Stimulated activated CD8-positive, alpha-beta memory T cell treated with anti-CD3 and anti-CD28 coated beads, Interleukin-4, amount 100 ng/mL, for 48 hours (primary cell): ENCODE measurements at places on chromosomes 2 and 18.

- DNase-seq = no peak
Observed at GRCh38 chr2:175008801-175009495, 3.8 kb upstream of the CHN1 start.

GRCh38 chr2:19868224-19868623 lies 33.6 kb downstream of the TTC32 start:
- DNase-seq = no peak

- DNase-seq = no peak
Observed at GRCh38 chr18:23401400-23402347, 51.4 kb upstream of the RIOK3 start.

DNA sequence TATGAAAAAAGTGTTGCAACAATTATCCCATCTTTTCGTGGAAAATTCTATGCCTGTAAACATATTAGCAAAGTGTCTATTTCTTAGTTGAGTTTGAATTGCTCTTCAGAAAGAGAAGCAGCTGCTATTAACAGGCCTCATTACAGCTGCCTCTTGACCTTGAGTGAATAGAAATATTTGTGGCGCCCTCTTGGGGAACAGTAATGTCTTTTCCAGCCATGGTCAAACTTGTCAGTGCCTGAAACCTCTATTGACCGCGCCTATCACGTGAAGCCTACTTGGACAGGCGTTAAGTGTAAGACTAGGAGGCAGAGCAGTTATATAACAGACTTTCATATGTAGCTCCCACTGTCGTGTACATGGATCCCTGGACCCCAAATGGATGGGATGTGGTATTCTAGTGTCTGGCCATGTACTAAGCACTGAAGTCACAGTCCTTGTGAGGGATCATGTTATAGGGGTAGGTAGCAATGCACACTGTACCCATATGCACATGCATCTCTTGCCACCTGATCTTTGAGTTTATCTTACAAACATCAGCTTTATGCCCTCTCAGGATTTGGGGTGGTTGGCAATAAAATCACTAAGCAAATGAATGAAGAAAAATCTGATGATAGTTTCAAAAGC lies 245.0 kb downstream of the PTGR3 start:
- no peak for DNase-seq

GRCh38 chr2:27754138-27754588 lies 17.4 kb upstream of the MRPL33 start:
- peak; percentile 91 for DNase-seq

- no peak for DNase-seq
Observed at GRCh38 chr2:46073540-46074046, 223.6 kb upstream of the EPAS1 start.

- DNase-seq = no peak
Observed at GRCh38 chr18:59079264-59079663, 60.4 kb upstream of the SEC11C start.

GRCh38 chr2:113098041-113098440 lies 29.4 kb upstream of the IL1RN start:
- peak; percentile 38 for DNase-seq

GRCh38 chr2:287471-287885 lies 413 bp downstream of the ALKAL2 start:
- no peak for DNase-seq

DNA sequence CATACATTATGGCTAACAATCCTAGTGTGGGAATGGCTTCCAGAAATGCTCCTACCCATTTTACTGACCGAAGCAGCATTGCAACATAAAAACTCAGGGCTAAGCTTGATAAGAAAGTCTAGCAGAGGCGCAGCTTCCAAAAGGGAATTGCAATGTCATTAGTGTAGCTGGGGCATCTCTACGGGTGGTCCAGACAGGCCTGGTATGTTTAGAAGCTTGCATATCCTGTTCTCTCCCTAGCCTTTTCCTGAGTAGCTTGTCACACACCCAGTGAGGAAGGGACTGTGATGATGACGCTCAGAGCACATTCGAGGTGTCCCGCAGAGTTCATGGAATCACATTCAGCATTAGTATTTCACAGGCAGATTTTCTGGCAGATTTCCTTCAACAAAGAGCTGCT lies 38.0 kb upstream of the COL5A2 start:
- no peak for DNase-seq

DNA sequence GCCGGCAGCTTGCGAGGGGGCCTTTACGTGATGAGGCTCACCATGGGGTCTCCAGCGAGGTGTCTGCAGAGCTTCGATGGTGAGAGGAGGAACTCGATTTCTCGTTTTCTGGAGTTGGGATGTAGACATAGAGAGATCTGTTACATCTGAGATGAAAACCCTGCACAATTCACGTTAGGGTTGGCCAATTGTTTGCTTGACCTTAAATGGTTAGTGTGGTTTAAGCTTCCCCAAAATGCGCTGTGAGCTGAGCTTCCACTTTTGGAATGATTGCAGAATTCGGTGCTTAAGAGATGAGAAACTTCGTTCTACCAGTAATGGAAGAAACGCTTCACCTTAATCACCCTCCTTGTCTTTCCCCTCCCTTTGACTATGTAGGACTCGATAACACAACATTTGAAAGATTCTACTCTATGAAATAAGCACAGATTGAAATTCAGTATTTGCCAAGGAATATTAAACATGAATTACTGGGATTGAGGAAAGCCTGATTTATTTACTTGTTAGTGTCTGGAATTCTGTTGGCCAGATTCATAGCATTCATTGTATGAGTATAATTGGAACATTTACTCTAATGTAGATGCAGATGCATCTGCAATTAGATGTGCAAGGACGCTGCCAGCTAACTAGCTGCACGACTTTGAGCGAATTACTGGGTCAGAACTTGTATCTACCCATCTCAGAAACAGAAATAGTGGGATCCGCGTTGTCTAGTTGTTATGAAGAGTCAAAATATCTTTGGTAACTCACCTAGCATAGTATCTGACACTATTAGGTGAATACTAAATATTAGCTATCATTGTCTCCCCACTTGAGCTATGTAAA lies 1.6 kb upstream of the KLF7 start:
- DNase-seq = no peak

DNA sequence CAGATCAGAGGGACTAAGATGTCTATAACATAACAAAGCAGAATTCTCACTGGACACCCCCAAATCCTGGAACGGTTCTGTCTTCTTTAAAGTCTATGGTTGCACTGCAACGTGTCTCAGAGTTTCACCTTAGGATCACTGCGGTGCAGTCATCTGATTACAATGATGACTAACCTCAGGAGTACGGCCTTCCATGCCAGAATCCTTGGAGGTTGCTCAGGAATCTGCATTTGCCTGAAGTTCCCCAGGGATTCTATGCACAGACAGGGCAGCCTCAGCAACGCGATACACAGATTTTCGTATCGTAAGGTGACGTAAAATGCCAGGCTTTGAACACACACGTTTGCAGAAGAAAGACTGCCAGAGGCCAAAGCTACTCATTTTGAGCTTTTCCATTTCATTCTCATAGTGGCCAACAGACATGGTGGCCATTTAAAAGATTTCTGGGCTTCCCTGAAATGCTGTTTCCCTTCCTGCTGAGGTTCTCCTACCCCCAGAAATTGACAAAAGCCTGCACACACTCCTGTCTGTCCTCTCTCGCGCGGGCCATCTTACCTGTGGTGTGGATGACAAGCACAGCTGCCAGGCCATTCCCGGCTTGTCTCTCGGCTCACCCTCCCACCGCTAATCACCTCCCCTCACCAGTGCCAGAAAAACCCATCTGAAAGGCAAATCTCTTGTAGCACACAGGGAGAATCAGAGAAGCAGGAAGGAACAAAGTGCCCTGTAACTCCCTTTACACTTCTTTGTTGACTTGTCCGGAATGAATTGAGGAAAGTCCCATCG lies 148.8 kb downstream of the ACKR3 start:
- no peak for DNase-seq

DNA sequence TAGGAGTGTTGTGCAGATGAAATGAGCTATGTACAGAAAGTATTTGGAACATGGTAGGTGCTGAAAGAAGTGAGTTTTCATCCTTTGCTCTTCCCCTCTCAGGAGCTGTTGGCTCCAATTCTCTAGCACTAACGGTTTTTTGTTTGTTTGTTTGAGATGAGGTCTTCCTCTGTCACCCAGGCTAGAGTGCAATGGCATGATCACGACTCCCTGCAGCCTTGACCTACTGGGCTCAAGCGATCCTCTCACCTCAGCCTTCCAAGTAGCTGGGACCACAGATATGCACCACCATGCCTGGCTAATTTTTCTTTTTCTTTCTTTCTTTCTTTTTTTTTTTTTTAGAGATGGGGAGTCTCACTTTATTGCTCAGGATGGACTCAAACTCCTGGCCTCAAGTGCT lies 12.8 kb downstream of the ABCG5 start:
- DNase-seq = no peak

DNA sequence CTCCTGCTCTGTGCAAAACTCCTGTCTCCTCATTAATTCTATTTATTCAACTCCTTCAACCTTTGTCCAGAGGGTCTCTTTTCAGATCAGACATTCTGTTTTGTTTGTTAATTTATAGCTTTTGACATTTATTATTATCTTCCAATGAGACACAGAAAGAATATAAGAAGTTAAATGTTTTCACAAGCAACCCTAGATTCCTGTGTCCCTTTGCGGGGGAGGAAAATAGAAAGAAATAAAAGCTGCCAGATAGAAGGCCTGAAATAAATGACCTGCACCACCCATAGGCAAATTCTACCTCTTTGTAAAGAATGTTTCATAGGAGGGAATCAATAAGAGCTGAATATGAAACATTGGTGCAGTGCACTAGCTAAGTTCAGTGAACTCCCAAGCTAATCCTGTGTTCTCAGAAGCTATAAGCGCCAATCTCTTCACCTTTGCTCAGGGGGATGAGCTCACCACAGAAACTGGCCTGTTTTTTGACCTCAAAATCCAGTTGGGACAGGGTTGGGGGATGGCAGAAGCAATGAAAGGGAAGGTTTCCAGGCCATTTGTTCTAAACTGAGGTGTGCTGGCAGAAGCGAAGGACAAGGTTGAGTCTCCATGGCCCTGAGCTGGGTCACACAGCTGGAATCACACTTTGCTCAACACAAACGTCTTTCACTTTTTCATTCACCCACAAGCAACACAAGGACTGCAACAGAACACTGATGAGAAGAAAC lies 258.6 kb downstream of the NRXN1 start:
- no peak for DNase-seq

DNA sequence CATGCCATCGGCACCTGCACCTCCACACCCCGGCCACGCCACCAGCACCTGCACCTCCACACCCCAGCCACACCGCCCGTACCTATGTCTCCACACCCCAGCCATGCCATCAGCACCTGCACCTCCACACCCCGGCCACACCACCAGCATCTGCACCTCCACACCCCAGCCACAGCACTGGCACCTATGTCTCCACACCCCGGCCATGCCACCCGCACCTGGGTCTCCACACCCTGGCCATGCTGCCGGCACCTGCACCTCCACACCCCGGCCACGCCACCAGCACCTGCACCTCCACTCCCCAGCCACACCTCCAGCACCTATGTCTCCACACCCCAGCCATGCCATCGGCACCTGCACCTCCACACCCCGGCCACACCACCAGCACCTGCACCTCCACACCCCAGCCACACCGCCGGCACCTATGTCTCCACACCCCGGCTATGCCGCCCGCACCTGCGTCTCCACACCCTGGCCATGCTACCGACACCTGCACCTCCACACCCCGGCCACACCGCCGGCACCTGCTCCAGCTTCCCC lies 390.3 kb upstream of the MYT1L start:
- DNase-seq = no peak

- no peak for DNase-seq
Observed at GRCh38 chr2:11830708-11831301, 84.4 kb downstream of the LPIN1 start.
